NB4 (cell line): ENCODE measurements at places on chromosomes 4 and X.

- peak; percentile 5 for DNase-seq
These were observed 23.5 kb upstream of the IL2 start for GRCh38 chr4:122479935-122480416.

- peak; percentile 7 for DNase-seq
These were observed 81.3 kb downstream of the PLS3 start for GRCh38 chrX:115642311-115642710.

- no peak for DNase-seq
These were observed 239.4 kb downstream of the LDB2 start for GRCh38 chr4:16659079-16659478.

- DNase-seq, result no peak
These were observed 956.9 kb upstream of the NDST4 start for GRCh38 chr4:116070283-116070682.

- DNase-seq, result no peak
These were observed 936.2 kb upstream of the LCORL start for GRCh38 chr4:18957716-18958115.

GRCh38 chrX:68685685-68686084, 38.2 kb downstream of the STARD8 start:
- peak; percentile 93 for DNase-seq

DNA sequence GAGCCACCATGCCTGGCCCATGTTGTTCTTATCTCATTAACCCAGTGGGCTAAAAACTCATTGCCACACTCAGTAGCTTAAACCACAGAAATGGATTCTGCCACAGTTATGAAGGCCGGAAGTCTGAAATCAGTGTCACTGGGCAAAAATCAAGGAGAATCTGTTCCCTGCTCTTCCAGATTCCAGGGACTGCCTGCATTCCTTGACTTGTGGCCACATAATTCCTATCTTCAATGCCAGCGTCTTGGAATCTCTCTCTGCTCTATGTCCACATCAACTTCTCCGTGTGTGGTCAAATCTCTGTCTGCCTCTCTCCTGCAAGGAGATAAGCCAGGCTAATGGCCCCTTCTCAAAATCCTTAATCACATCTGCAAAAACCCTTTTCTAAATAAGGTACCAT, 4.1 kb upstream of the WFS1 start:
- DNase-seq, result no peak

- no peak for DNase-seq
These were observed 1212.2 kb upstream of the TENM3 start for GRCh38 chr4:181030961-181031360.

DNA sequence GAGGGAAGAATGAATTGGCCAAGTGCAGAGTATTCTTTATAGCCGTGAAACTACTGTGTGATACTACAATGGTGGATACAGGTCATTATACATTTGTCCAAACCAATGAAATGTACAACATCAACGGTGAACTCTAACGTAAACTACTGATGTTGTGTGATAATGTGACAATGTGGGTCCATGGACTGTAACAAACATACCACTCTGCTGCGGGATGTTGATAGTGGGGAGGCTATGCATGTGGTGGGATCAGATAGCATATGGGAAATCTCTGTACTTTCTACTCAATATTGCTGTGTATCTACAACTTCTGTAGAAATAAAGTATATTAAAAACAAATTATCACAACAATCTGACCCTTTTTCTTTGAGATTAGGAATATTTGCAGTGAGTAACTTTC, 101.1 kb downstream of the TEX13C start:
- DNase-seq, result no peak

DNA sequence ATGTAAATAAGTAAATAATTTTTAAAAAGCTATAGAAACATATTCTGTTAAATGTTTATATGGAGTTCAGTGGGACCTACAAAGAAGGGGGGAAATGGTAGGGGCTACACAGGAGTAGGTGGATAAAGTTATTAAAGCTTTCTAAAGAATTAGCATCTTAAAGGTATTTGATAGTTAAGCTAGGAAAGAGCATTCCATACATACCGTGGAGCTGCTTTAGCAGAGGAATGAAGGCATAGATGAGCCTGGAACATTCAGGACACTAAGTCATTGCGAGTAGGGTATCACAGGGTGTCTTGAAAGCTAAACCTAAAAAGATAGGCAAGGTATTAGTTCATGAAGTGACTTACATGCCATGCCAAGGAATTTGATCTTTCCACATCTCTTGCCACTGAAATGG, 60.4 kb downstream of the SLC10A6 start:
- no peak for DNase-seq

- no peak for DNase-seq
These were observed 376.8 kb downstream of the BCOR start for GRCh38 chrX:39720945-39721344.

DNA sequence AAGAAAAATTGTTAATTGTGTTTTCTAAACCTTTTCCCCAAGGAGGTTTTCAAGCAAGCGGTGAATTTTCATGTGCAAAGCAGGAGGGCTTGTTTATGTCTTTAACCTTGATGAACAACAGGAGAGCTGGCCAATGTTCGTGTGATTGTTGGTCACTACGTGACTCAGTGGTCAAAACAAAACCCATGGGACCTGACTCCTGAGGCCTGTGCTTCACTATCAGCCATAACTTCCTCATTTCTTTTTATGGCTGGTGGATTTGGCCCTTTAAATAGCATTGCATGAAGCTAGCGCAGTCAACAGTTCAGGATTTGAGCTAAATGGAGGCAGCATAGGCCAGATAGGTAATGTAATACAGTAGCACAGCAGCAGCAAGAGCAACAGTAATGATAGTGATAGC, 80.5 kb downstream of the MID1IP1 start:
- DNase-seq, result peak; percentile 82

DNA sequence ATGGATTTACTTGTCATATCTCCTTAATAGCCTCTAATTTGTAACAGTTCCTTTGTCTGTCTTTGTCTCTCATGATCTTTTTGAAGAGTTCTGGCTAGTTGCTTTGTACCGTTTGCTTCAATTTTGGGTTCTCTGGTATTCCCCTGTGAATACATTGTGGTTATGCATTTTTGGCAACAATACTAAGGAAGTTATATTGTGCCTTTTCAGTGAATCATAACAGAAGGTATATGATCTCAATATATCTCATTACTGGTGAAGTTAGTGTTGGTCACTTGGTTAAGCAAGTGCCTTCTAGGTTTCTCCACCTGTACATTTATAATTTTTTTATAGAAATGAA, 48.6 kb downstream of the DCLK2 start:
- DNase-seq, result no peak

DNA sequence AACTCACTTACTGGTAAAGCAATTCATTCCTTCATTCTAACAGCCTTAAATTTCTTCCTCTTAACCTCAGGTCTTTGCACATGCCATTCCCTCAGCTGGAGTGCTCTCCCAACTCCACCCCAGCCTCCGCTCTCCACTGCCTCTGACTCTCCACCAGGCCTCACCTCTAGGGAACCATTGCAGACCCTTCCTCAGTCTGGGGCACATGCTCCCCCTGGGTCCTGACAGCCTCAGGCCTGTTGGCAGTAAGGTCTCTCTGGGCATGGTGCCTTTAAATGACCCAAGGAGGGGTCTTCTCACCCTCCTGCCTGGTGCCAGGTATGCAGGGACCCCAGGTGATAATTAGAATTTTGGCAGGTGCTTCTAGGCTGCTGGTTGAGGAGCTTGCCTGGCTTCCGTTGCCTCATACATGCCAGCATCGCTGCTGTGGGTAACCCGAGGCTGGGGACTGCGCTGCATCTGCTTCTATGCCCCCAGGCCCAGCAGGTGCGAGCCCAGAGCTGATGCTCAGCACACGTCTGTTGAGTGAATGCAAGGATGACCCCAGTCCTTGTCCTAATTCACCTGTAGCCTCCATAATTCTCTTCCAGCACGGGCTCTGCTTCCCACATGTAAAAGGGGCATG, 27.5 kb upstream of the GPR78 start:
- no peak for DNase-seq

- DNase-seq, result no peak
These were observed 74.0 kb downstream of the MAOB start for GRCh38 chrX:43808231-43808630.

DNA sequence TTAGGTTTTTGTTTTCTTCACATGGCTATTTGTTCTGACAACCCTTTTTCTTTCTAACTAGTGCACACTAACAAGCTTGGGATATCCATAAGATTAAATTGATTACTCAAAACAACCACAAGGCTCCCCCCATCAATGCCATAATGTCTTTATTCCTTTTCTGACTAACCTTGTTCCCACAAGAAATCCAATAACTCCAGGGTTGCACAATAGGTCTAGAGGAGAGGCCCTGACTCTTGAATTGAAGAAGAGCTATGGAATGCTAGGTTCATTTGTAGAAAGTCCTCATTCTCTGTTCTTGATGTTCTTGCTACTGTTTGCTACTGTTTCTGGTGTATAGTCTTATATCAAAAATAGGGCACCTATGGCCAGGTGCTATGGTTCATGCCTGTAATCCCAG, 71.0 kb downstream of the PRRG1 start:
- DNase-seq, result no peak

- DNase-seq, result no peak
These were observed 3.6 kb downstream of the ANXA10 start for GRCh38 chr4:168095776-168096406.

GRCh38 chr4:124181039-124181438, 531.5 kb downstream of the ANKRD50 start:
- DNase-seq, result no peak

- no peak for DNase-seq
These were observed 25.0 kb upstream of the HMGB3 start for GRCh38 chrX:150958177-150958576.

DNA sequence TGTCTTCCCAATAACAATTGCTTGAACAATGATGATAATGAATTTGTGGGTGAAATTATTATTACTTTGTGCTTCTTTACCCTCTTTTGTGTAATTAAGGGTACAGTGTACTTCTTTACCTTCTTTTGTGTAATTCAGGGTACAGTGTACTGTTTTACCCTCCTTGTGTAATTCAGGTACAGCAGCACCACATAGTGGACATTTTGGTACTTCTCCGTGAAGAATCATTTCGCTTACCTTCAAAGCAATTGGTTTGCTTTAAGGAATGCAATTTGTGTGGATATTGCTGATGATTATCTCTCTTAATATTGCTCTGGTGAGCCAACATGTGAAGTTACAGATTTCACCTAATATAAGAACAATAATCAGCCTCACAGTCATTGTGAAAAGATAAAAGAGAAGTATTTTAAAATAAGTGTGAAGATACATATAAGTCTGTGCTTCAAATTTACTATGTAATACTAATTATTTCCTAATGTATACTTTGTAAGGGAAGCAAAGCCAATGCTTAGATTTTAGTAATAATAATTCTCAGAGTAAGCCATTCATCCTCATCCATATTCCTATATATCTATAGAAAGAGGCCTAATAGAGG, 27.2 kb upstream of the SEC24B start:
- peak; percentile 63 for DNase-seq

- DNase-seq, result no peak
These were observed 80.7 kb downstream of the FRMPD3 start for GRCh38 chrX:107530141-107530540.

GRCh38 chr4:106056914-106057313, 161.6 kb downstream of the NPNT start:
- DNase-seq, result no peak

- DNase-seq, result no peak
These were observed 89.3 kb upstream of the STX18 start for GRCh38 chr4:4631150-4631549.

DNA sequence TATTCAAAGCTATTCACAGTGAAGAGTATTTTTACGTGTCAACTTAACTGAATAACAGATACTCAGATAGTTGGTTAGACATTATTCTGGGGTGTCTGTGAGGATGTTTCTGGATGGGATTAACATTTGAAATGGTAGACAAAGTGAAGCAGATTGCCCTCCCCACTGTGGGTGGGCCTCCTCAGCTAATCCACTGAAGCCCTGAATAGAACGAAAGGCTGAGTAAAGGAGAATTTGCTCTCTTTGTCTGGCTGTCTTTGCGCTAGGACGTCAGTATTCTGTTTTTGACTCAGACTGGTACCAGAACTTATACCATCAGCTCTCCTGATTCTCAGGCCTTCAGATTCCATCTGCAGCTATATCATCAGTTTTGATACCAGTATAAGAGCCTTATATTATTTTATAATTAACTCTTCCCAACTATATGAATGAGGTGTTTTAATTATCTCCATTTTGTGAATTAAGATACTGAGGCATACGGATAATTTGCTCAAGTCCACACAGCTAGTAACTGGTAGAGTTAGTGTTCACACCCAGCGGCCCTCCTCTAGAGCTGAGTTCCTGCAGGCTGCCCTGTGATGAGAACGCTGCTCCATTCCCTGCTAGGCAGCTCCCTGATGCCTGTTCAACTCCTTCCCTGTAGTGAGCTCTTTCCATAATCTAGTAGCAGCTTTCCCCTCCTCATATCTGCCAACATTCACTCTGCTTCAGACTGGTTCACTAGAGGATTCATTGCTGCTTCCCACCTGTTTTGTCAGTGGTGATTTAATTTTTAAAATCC, 87.5 kb downstream of the RBM46 start:
- no peak for DNase-seq

- no peak for DNase-seq
These were observed 247.7 kb upstream of the FTHL17 start for GRCh38 chrX:31319586-31319985.
